Vagina (tissue), 2 donors: ENCODE measurements at places on chromosomes 2 and 18. TPM values are rescaled to one million over a fixed set of nuclear protein-coding genes. Genes with fewer than 3 reads are reported as not detected.

DNA sequence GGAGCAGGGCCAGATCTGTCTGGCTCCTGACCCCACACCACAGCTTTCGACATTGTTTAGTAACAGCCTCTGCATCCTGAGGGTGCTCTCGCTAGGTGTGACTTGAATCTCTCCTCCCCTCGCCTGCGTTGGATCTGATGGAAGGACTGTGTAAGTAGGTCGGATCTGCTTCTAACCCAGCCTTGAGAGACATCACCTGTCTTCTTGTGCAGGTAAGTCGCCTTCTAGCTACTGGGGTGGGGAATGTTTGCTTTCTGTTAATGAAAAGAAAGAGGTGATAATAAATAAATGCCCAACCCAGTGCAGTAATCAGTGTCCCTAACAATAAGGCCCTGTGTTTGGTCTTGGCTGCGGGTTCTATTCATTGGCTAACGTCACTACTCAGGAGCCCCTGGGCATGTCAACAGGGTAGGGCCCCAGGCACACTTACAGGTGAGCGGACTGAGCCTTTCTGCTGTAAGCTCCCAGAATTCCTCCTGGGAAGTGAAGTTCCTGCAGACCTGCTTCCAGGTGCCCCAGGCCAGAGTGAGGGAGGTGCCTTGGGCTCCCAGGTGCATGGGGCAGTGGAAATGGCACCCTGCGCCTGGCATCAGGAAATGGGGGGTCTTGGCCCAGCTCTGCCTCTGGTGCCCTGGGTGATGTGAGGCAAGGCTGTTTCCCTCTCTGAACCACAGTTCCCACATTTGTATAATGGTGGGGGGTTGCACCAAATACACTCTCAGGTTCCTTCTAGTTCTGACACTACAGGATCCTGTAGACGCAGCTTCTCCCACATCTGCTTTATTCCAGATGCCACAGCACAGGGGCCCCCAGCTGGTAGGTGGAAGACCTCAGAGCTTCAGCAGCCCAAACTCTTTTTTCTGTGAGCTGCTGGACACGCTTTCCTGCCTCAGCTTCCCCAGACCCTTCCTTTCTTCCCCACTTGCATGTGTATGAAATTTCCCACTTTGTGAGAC is 11.2 kb upstream of the FOSL2 start:
- H3K4me1 ChIP-seq: peaks cover 28% of the 10 kb centered on the region
- no peak for DNase-seq
- H3K27me3 ChIP-seq: no peaks in the 10 kb centered on the region
- no peak overlapping the region for H3K4me3 ChIP-seq
- H3K36me3 ChIP-seq: no peaks in the 10 kb centered on the region

DNA sequence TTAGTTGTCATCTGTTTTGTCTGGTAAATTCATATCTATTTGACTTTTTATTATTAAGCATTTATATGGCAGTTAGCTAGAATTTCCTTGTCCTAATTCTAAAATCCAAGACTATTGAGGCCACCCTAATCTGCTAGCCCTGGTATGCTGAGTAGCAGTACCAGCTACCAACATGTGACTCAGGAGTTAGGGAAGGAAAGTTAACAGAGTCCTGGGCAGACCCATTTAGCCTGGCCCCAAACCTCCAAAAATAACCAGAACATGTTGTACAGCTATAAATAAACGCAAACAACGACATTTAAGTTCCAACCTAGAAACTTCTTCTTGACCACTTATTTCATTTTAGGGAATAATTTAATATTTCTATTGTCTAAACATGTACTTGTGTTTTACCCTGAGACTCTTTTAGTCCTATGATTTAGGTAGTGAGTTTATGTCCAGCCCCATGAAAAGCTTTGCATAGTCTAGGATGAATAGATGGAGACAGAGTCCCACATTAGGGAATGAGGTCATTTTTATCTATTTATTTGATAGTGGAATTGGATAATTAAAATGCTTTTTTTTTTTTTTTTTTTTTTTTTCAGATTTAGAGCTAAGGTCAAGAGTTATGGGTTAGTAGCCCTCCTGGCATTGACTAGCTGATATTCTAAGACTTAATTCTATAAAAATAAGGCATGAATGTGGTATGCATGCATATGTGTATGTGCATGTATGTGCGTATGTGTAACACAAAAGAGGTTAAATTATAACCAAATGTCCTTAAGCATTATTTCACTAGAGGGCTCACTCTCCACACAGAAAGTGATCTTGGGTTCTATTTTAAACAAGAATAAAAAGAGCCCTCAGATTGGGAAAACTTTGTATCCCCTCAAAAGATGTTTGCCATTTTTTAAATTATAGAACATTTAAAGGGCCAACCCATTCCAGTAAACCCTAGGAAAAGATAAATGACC is 160.1 kb upstream of the MAPRE2 start:
- no peak for DNase-seq
- no peaks in the 10 kb centered on the region for H3K36me3 ChIP-seq
- H3K27me3 ChIP-seq: no peaks in the 10 kb centered on the region
- no peak overlapping the region for H3K4me3 ChIP-seq
- peak overlapping the region; percentile 34 for H3K27ac ChIP-seq

ABHD1 gene
- not detected for total RNA-seq

STON1 gene
- 48.1 TPM for total RNA-seq

LAMA1 gene
- 1.5 TPM for total RNA-seq

METTL5 gene
- total RNA-seq: 22.1 TPM
